WTC11 (cell line): ENCODE measurements at places on chromosomes 7 and 10.

- no peak for DNase-seq
These were observed 270.5 kb downstream of the BICC1 start for GRCh38 chr10:58782876-58783851.

DNA sequence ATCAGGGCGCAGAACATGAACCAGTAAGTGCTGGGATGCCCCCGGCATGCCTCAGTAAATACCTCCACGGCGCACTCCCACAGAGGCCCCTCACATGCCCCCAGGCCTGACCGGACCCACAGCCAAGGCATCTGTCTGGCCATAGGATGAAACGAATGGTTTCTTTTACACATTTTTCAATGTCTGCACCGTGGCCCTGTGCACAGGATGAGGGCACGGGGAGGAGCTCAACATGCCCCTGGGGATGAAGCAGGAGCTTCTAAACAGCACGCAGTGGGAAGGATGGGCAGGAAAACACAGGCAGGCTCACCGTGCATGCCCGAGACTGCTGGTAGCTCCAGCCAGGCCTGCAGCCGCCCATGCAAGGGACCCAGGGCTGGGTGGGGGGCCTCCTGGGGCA is 283.3 kb downstream of the TNS3 start:
- DNase-seq, result no peak

DNA sequence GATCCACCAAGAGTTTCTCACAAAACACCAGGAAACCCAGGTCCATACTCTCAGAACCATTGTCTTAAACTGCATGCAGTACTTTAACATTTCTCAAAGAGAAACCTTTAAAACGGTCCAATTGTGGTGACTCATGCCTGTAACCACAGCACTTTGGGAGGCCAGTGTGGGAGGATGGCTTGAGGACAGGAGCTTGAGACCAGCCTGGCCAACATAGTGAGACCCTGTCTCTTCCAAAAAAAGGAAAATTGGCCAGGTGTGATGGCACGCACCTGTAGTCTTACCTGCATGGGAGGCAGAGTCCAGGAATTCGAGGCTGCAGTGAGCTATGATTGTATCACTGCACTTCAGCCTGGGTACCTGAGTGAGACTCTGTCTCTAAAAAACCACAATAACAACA is 97.5 kb upstream of the OIT3 start:
- DNase-seq, result no peak

- DNase-seq, result no peak
These were observed 240.2 kb downstream of the C7orf25 start for GRCh38 chr7:42671627-42672026.

GRCh38 chr10:68586606-68587305 is 26.6 kb downstream of the TET1 start:
- DNase-seq, result no peak

DNA sequence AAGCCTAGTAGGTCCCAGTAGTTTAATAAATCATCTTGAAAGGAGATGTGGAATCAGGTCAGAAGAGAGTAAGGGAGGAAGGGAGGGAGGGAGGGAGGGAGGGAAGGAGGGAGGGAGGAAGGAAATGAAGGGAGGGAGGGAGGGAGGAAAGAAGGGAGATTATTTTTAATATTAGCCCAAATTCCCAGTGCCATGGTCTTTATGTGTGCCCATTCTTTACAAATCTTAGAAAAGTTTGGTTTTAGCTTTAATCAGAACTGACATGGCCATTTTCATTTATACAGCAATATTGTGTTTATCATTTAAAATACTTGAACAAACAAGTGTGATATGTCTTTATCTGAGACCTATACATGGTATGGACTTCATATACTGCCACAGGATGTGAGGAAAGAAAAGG is 86.8 kb downstream of the GAD2 start:
- no peak for DNase-seq

- DNase-seq, result no peak
These were observed 35.5 kb downstream of the TMEM270 start for GRCh38 chr7:73896454-73896853.

- peak; percentile 44 for DNase-seq
These were observed 257.9 kb downstream of the FGFR2 start for GRCh38 chr10:121340271-121340831.

DNA sequence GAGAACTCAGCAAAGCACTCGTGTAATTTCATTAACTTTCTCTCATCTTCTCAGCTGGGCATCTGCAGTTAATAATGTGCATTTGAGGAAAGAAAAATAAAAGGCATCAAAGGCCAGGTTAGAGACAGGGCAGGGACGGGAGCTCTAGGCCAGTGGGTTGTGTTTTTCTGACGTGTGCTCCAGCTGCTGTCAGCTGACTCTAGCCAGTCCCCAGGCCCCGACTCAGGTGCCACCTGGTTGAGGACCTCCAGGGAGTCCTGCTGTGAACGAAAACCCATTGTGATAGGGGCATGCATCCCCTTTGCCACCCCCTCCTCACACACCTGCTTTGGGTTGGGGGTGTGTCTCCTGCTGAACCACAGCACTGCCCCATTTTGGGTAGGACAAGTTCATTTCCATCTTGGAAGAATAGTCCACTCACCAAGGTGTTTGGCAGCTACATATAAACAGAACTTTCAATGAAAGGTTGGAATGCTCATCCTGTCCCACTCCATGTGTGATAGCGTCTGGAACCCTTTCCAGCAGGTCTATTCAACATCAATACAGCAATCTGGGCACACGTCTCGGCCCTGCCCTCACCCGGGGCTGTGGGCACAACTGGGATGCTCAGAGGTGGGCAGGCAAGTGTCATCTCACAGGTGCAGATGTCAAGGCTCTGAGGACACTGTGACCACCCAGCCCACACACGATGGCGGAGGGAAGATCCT is 146.1 kb upstream of the FAM20C start:
- no peak for DNase-seq

DNA sequence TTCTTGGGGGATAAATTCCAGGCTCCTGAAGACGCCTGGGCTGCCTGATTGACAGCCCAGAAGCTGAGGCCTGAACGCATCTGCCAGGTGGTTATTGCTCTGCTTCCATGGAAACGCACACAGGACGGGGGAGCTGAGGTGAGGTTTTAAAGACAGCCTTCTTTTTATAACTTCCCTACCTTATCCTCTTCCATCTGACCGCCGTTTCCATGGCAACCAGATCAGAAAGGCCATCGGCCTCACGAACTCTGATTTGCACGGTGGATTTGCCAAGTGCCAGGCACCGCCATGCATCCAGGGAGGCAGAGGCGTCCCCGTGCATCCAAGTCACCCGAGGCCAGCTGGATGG is 260.9 kb downstream of the ADARB2 start:
- no peak for DNase-seq

- DNase-seq, result peak; percentile 40
These were observed 15.3 kb upstream of the TMEM248 start for GRCh38 chr7:66905689-66906088.

DNA sequence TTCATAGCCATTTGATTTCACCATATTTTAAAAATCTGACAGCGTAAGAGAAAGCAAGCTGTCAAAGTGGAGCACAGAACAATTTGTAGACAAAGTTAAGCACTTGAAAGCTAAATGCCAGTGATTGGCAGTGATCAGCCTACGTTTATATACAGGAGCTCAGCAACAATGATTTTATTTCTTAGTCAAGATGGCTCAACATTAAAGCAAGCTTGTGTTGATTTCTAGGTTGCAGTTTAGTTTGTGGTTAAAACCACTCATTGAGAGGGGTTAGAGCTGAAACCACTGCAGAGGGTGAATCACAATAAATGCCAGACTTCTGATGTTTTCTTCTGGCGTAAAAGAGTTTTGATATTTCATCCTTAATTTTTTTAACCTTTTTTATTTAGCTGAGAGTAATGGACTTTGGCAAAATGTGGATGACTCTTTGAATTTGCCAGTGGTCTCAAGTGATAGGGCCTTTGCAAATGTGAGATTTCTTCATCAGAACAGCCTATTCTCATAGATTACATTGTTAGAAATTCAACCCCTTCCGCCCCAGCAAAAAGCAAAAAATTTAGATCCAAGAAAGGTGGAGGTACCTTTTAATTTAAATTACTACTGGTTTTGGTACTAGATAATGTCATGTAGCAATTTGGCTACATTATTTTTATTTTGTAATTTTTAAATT is 73.8 kb downstream of the SHOC2 start:
- no peak for DNase-seq

- DNase-seq, result peak; percentile 82
These were observed 117.3 kb downstream of the SVIL start for GRCh38 chr10:29517352-29517923.

GRCh38 chr10:46545861-46546590 is 10.4 kb downstream of the GPRIN2 start:
- DNase-seq, result peak; percentile 7

- DNase-seq, result no peak
These were observed 3.0 kb upstream of the WNT2 start for GRCh38 chr7:117325836-117326235.

- DNase-seq, result no peak
These were observed 25.4 kb upstream of the ST8SIA6 start for GRCh38 chr10:17479822-17480221.

GRCh38 chr10:126161691-126162090 is 226.6 kb downstream of the ADAM12 start:
- no peak for DNase-seq

GRCh38 chr10:29623797-29624196 is 11.0 kb downstream of the SVIL start:
- no peak for DNase-seq

GRCh38 chr7:114931656-114932011 is 9.7 kb downstream of the MDFIC start:
- DNase-seq, result no peak

GRCh38 chr7:115694424-115694823 is 336.1 kb downstream of the TFEC start:
- DNase-seq, result no peak

DNA sequence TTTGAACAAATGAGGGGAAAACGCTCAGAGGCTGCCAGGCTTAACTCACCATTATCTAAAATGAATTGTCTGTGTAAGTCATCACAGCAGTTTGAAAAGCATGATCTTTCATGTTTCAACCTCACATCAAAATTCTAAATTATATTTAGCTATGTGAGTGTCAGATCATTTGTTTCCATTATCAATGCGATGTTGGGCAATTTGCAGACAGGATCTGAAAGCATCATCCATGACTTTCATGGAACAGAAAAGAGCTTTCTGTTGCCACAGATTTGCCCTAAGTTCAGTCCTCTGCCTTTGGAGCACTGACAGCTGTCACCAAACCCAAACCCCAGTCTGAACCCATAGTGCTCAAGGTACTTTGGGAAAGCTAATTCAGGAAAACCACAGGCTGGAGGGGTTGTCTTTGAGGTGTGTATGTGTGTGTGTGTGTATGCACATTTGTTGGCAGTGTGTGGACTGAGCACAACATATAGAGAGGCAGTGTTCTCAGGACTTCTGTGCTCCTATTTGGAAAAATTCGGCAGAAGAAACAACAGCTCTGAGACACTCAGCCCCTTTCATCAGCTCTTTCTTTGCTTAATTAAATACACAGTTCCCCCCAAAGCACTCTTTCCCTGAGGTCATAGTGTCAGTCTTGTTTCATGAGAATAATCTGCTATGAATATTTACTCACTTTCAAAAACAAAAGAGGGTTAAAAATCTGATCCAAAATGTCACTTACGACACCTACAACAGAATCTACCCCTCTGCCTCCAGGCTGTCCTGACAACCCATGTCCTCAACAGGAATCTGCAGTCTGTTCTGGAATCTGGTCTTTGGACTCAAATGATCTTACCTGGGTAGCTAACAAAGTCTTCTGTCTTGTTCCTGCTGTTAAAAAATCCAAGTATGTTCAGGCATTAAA is 188.5 kb upstream of the KLF14 start:
- no peak for DNase-seq
